Uterine smooth muscle cell (primary cell): ENCODE measurements at places on chromosomes 13 and 19. TPM values are rescaled to one million over a fixed set of nuclear protein-coding genes. Genes with fewer than 3 reads are reported as not detected.

The RASIP1 gene
- 0.44 and 0.87 TPM in 2 replicates for total RNA-seq

The URAD gene
- not detected in 2 replicates for total RNA-seq

The ZNF534 gene
- 0.25 TPM in 1 of 2 replicates, not detected in the other for total RNA-seq

The SPTBN4 gene
- total RNA-seq = 4.4 and 7.4 TPM in 2 replicates

The CEACAM7 gene
- not detected in 2 replicates for total RNA-seq

The VSIG10L gene
- 0.22 and 0.50 TPM in 2 replicates for total RNA-seq

The PTPRH gene
- 7.4 and 15.3 TPM in 2 replicates for total RNA-seq

The SDHAF1 gene
- 9.6 and 11.1 TPM in 2 replicates for total RNA-seq

The ZNF790 gene
- 5.0 and 7.2 TPM in 2 replicates for total RNA-seq

The ZNF492 gene
- total RNA-seq = 0.25 and 0.66 TPM in 2 replicates

The ZNF99 gene
- total RNA-seq = under 0.01 TPM in 1 of 2 replicates, not detected in the other

The HAUS8 gene
- total RNA-seq = 2.7 and 7.6 TPM in 2 replicates

The OR7D2 gene
- total RNA-seq = under 0.01 and 0.12 TPM in 2 replicates

The CCDC70 gene
- total RNA-seq = not detected in 2 replicates

The N4BP2L1 gene
- total RNA-seq = 2.0 and 2.5 TPM in 2 replicates

The IFNL1 gene
- not detected in 2 replicates for total RNA-seq

The GNG7 gene
- total RNA-seq = under 0.01 and 0.37 TPM in 2 replicates

The FSD1 gene
- 15.5 and 24.5 TPM in 2 replicates for total RNA-seq

The ZSCAN5C gene
- total RNA-seq = under 0.01 TPM in 1 of 2 replicates, not detected in the other

The POMP gene
- total RNA-seq = 90.0 and 137 TPM in 2 replicates

The TMEM272 gene
- total RNA-seq = not detected in 2 replicates

The C1QTNF9 gene
- total RNA-seq = under 0.01 TPM in 1 of 2 replicates, not detected in the other

The PSG1 gene
- total RNA-seq = 0.22 and 0.62 TPM in 2 replicates
